CD4-positive, alpha-beta T cell (primary cell): ENCODE measurements at places on chromosomes 6 and 20. TPM values are rescaled to one million over a fixed set of nuclear protein-coding genes. Genes with fewer than 3 reads are reported as not detected.

- H3K27ac ChIP-seq: no peak overlapping the region
- H3K36me3 ChIP-seq: no peaks in the 10 kb centered on the region
- H3K4me3 ChIP-seq: no peak overlapping the region
- no peak for DNase-seq
- H3K27me3 ChIP-seq: no peaks in the 10 kb centered on the region
Observed at GRCh38 chr20:15155848-15156401, 818.5 kb upstream of the FLRT3 start.

- no peak overlapping the region for H3K27ac ChIP-seq
- H3K4me3 ChIP-seq: no peak overlapping the region
- H3K27me3 ChIP-seq: no peaks in the 10 kb centered on the region
- H3K36me3 ChIP-seq: no peaks in the 10 kb centered on the region
- H3K4me1 ChIP-seq: no peaks in the 10 kb centered on the region
Observed at GRCh38 chr6:157519255-157520116, 138.5 kb downstream of the ZDHHC14 start.

DNA sequence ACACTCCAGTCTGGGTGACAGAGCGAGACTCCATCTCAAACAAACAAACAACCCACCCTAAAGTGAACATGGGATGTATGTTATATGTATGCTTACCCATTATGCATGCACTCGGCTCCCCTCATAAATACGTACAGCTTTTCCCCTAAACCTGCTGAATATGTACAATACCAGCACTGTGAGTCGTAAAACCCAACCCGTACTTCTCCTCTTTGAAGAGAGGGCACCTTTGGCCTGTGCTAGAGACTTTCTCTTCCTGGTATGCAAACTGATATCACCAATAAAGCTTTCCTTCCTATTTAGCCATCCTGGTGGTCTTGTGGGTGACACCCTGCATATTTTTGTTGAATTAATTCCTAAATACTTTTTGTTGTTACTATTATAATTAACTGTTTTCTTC, 51.3 kb downstream of the VSTM2L start:
- DNase-seq: no peak
- no peak overlapping the region for H3K27ac ChIP-seq
- no peaks in the 10 kb centered on the region for H3K4me1 ChIP-seq
- H3K36me3 ChIP-seq: no peaks in the 10 kb centered on the region

GRCh38 chr6:155351273-155352129, 37.2 kb upstream of the TFB1M start:
- DNase-seq: no peak
- no peaks in the 10 kb centered on the region for H3K36me3 ChIP-seq
- H3K4me1 ChIP-seq: no peaks in the 10 kb centered on the region
- H3K27ac ChIP-seq: no peak overlapping the region
- no peak overlapping the region for H3K4me3 ChIP-seq

GRCh38 chr20:4962241-4962855, 39.0 kb downstream of the SLC23A2 start:
- peak; percentile 67 for DNase-seq
- H3K4me1 ChIP-seq: peaks cover 16% of the 10 kb centered on the region
- peak overlapping the region; percentile 48 for H3K27ac ChIP-seq
- peaks cover 3% of the 10 kb centered on the region for H3K36me3 ChIP-seq
- H3K4me3 ChIP-seq: no peak overlapping the region
- H3K27me3 ChIP-seq: no peaks in the 10 kb centered on the region

DNA sequence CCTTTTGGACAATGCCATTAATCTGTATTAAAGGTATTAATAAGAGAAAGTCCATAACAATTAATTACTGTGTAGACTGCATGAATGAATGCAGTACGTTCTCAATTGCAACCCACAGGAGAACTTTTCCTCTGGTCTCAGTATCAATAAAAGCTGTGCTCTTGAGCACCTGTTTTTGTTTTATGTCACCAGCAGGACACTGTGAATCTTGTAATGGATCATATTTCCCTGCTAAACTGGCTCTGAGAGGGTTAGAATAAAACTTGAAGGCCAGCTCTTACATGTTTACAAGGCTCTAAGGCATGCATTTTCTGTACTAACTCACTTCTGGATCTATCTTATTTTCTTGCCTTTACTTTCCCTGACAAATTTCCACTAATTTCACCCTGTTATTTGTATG, 214.3 kb upstream of the PLN start:
- no peaks in the 10 kb centered on the region for H3K4me1 ChIP-seq
- no peaks in the 10 kb centered on the region for H3K36me3 ChIP-seq
- H3K27me3 ChIP-seq: no peaks in the 10 kb centered on the region

DNA sequence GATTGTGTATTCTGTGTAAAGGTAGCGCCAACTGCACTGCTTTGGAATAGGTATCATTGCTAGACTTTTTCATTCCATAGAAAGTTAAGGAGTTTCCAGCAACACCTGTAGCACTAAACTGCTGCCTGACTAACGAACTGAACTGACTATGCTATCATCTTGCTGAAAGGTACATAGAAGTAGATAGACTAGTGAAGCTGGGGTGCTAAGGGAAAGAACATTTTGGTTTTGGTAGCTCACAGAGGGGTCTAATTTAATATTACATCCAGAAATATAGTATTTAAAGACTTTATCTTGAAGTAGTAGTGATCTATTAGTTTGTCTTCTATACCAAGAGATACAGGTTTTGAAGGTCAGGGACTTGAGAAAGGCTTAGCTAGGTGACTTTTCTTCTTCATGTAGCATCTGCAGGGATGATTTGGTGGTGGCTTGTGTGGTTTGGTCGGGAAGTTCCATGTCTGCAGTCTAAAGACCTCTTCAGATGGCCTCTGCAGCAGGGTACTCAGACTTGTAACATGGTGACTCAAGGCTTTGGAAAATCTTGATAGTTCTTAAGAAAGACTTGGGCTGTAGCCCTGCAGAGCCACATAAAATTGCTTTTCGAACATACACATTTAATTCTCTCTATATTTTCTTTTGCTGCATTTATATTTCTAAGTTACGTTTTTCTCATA, 10.2 kb downstream of the SENP6 start:
- H3K36me3 ChIP-seq: no peaks in the 10 kb centered on the region
- no peak overlapping the region for H3K4me3 ChIP-seq
- no peak overlapping the region for H3K27ac ChIP-seq
- peaks cover 47% of the 10 kb centered on the region for H3K4me1 ChIP-seq

GRCh38 chr20:50113420-50114224, 672 bp upstream of the UBE2V1 start:
- H3K36me3 ChIP-seq: no peaks in the 10 kb centered on the region
- peaks cover 73% of the 10 kb centered on the region for H3K4me1 ChIP-seq
- H3K27ac ChIP-seq: peak overlapping the region; percentile 92
- H3K4me3 ChIP-seq: peak overlapping the region; percentile 84
- no peaks in the 10 kb centered on the region for H3K27me3 ChIP-seq

DNA sequence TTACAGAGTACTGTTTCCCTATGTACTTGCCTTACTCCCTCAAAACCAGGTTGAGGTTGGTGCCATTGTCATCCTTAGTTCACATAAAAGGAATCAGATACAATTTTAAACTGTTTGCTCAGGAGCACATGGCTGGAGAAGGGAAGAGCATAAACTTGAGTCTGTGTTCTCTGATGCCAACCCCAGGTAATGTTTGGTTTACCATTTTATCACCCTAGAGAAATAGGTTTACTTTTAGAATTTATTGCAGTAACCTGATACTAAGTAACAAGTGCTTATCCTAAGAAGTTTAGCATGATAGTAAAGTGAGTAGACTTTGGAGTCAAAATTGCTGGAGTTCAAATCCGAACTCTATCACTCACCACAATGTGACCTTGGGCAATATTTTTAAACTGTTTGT, 86.3 kb downstream of the RFPL4B start:
- no peak for DNase-seq
- no peaks in the 10 kb centered on the region for H3K27me3 ChIP-seq
- H3K27ac ChIP-seq: no peak overlapping the region
- no peaks in the 10 kb centered on the region for H3K36me3 ChIP-seq
- H3K4me3 ChIP-seq: no peak overlapping the region
- H3K4me1 ChIP-seq: no peaks in the 10 kb centered on the region

- peak overlapping the region; percentile 67 for H3K27ac ChIP-seq
- H3K27me3 ChIP-seq: no peaks in the 10 kb centered on the region
- no peaks in the 10 kb centered on the region for H3K36me3 ChIP-seq
- peak overlapping the region; percentile 92 for H3K4me3 ChIP-seq
Observed at GRCh38 chr6:26155061-26155930, 68.1 kb downstream of the HFE start.

- no peak overlapping the region for H3K4me3 ChIP-seq
- no peak for DNase-seq
- no peaks in the 10 kb centered on the region for H3K27me3 ChIP-seq
- no peak overlapping the region for H3K27ac ChIP-seq
- no peaks in the 10 kb centered on the region for H3K4me1 ChIP-seq
Observed at GRCh38 chr6:152318278-152318677, 318.9 kb downstream of the SYNE1 start.

GRCh38 chr20:49508435-49509199, 26.1 kb upstream of the KCNB1 start:
- no peak overlapping the region for H3K4me3 ChIP-seq
- H3K27ac ChIP-seq: no peak overlapping the region
- peaks cover 4% of the 10 kb centered on the region for H3K4me1 ChIP-seq
- DNase-seq: no peak

DNA sequence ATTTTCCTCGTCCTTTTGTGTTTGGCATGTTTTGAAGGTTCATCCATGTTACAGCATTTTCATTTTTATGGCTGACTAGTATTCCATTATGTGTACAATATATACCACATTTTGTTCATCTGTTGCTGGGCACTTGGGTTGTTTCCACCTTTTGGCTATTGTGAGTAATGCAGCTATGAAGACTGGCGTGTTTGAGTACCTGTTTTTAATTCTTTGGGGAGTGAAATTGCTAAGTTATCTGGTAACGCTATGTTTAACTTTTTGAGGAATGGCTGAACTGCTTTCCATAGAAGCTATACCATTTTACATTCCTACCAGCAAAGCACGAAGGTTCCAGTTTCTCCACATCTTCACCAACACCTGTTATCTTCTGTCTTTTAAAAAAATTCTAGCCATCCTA, 37.0 kb upstream of the MYL9 start:
- H3K4me1 ChIP-seq: no peaks in the 10 kb centered on the region
- H3K4me3 ChIP-seq: no peak overlapping the region
- DNase-seq: no peak
- H3K27me3 ChIP-seq: no peaks in the 10 kb centered on the region
- H3K27ac ChIP-seq: no peak overlapping the region

Gene PRL
- not detected for total RNA-seq

Gene PAX1
- not detected for total RNA-seq

Gene RNF146
- 14.1 TPM for total RNA-seq

Gene EYA2
- not detected for total RNA-seq
